ENCODE measurements at places on chromosomes 2 and 18.

DNA sequence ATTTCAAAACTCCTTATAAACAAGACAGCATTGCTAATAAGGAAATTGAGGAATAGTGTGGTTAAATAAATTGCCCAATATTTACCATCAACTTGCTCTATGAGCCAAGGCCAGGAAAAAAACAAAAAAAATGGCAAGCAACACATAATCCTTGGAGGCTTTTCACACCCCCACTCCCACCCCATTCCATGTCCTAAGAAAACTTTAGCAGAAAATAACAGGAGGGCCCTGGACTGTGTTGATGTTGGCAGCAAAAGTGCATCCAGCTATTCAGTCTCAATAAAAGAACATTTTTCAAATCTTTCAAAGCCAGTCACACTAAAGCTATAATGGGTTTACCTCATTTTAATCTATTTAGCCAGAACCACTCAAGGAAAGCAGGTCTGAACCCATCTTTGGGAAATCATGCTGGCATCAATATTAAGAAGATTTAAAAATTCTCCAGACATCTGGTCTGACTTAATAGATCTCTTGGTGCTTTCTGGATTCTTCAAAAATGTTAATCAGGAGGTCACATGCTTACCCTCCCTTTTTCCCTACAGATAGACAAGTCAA, 34.6 kb upstream of the STK17B start:
- DNase-seq, result no peak

DNA sequence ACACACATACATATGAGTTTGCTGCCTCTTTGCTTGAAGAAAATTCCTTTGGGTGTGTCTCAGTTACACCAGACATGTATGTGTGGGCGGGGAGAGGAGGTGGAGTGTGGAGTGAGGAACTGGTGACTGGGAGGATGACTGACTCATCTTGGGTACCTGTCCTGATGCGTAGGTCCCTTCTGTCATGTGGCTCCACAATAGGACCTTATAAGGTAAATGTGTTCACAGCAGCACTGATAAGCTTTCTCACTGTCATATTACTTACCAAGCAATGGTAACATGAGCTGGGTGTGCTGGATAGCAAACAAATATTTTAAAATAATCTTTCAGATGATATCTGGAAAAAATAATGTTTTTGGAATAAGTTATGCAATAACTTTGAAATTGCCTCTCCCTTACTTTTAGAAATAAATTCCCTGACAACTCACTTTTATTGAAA, 45.1 kb downstream of the SLC9A2 start:
- no peak for DNase-seq

DNA sequence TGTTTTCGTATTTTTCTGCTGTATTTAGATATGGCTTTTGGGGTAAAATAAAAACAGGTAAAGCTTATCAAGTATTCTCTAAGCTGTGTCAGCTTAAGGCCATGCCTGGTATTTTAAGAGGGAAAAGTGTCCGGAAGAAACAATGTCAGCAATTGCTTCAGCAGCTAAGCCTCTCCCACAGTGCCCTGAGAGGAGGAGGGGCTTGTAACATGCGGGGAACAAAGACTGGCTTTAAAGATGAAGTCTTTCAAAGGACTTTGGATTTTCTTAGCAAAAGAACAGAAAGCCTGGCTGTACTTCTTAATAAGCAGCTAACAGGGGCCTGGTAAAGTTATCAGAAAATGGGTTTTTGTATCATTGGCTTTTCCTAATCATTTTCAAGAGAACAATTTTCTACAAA, 102.8 kb downstream of the PXDN start:
- no peak for DNase-seq

GRCh38 chr18:46716827-46717226, 40.0 kb downstream of the ST8SIA5 start:
- DNase-seq, result no peak

GRCh38 chr2:94870440-94871225, 597 bp upstream of the TEKT4 start:
- no peak for DNase-seq

DNA sequence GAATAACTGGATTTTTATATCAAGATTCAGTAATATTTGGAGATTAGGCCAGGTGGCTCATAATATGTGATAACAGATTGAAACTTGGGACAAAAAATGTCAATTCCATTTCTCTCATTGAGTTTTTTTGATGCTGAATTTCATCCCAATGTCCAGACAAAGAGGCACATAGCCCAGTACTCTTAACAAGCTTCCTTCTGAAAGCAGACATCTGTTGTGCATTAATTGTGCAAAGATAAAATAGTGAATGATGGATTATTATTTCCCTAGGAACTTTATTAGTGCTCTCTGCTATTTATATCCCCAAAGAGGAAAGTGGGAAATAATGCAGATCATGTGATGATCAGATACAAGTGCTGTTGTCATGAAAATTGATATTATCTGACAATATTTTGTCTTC, 234.1 kb downstream of the CCDC102B start:
- no peak for DNase-seq

DNA sequence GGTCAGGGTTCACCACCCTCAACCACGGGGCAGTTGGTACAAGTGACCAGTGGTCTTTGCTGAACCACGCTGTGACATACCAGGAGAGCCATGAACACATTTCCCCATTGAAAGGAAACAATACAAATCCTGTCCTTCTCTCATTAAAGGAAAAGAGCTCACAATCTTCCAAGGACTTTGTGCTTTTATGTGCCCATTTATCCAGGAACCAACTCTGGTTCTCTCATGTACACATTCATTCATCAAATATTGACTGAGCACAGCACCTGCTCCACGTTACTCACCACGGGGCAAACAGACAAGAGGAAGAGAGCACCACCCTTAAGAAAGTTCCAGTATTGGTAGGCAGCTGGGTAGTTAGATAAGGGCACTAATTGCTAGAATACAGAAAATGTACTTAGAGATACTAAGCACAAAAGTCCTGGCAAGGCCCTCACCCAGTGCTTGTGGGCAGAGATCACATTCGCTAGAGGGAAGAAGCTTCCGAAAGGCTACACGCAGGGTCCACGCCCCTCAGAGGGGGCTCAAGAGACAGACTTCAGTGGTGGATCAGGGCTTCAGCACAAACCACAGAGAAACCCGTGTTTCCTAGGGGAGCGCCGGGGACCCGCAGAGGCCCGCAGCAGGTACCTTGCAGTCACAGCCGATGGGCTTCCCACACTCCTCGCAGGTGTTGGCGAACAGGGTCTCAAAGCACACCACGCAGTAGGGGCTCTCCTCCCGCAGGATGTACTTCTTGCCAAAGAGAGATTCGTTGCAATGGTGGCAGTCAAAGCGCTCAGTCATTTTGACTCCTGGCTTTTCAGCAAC, 12.9 kb downstream of the FHL2 start:
- no peak for DNase-seq

GRCh38 chr2:65357095-65357958, 75.1 kb downstream of the SPRED2 start:
- DNase-seq, result no peak

- DNase-seq, result no peak
Measured at GRCh38 chr2:152468899-152469692, 134.1 kb downstream of the FMNL2 start.

GRCh38 chr2:42581257-42581656, 12.8 kb downstream of the MTA3 start:
- no peak for DNase-seq

- DNase-seq, result no peak
Measured at GRCh38 chr18:13435586-13436333, 217.2 kb downstream of the LDLRAD4 start.

GRCh38 chr2:169709981-169710380, 15.7 kb downstream of the PHOSPHO2 start:
- DNase-seq, result no peak

DNA sequence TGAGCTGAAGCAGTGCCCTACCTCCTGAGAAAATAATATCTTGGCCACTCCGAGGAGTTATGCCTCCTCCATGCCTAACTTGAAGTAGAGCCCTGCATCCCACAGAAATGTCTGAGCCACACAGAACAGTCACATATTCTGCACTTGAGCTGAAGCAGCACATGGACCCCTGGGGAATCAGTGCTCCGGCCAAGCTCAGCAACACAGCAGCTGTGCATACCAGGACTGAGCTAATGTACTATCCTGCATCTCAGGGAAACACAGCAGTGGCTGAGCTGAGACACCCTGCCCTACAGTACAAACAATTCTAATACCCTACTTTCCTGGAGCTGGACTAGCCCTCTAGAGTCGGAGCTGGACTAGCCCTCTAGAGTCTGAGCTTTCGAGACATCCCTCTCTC, 166.9 kb downstream of the ZNF516 start:
- no peak for DNase-seq

- no peak for DNase-seq
Measured at GRCh38 chr2:172726172-172726735, 9.4 kb upstream of the RAPGEF4 start.

DNA sequence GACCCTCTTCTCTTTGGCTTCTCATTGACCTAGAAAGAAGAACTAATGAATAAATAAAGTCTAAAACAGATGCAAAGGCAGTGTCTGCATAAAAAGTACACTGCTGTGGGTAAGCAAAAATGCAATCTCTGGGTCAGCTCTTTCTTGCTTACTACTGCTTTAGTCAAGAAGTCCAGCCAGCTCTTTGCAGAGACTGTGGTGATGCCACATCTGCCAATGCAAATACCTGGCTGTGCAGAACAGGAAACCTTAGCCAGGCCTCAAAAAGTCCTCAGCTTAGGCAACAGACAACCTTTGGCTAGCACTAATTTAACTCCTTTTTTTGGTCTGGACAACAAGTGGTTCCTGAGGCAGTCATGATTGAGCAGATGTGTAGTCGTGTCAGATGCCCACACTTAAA, 73.6 kb upstream of the RND3 start:
- DNase-seq, result no peak

DNA sequence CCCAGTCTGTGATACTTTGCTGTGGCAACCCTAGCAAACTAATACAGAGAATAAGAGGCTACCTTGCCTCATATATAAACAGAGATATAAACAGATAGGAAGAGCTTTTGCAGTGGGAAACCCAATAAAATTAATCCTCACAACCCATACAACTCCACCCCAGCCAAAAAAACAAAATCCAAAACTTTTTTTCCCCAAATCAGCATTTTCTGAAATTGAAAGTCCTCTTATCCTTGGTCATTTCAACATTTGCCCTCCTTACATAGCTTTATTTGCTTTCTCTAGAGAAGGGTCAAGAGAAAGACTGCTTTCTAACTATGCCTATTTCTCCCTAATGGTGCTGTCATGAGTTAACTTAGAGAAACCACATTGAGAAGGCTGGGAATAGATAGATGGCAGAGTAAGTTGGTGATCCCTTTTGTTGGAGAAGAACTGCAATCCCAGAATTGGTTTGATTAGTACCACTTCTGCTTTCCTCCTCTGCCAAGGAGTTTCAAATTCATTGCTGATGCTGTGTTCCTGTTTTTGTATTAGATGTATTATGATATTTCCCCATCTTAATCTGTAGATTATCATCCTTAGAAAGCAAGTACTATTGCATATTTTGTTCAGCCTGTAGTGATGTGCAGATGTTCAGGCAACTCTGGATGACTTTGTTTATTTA, 76.5 kb upstream of the B3GNT2 start:
- no peak for DNase-seq

- no peak for DNase-seq
Measured at GRCh38 chr2:197077336-197077735, 150.8 kb upstream of the PGAP1 start.

GRCh38 chr2:123258877-123259539, 766.1 kb upstream of the CNTNAP5 start:
- DNase-seq, result no peak

DNA sequence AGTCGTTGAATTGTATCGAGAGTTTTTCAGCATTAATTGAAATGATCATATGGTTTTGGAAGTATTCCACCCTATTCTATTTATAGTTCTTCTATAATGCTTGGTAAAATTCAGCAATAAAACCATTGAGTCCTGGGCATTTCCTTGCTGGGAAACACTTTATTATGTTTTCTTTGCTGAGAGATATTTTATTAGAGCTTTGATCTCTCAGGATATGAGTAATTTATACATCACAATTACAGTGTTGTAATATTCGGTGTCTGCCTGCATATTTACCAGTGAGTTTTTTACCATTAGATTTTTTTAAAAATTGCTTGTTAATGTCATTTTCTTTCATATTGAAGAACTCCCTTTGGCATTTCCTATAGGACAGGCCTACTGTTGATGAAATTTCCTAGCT, 402.7 kb upstream of the FSIP2 start:
- no peak for DNase-seq

- DNase-seq, result no peak
Measured at GRCh38 chr18:74155276-74155675, 7.0 kb downstream of the TIMM21 start.

DNA sequence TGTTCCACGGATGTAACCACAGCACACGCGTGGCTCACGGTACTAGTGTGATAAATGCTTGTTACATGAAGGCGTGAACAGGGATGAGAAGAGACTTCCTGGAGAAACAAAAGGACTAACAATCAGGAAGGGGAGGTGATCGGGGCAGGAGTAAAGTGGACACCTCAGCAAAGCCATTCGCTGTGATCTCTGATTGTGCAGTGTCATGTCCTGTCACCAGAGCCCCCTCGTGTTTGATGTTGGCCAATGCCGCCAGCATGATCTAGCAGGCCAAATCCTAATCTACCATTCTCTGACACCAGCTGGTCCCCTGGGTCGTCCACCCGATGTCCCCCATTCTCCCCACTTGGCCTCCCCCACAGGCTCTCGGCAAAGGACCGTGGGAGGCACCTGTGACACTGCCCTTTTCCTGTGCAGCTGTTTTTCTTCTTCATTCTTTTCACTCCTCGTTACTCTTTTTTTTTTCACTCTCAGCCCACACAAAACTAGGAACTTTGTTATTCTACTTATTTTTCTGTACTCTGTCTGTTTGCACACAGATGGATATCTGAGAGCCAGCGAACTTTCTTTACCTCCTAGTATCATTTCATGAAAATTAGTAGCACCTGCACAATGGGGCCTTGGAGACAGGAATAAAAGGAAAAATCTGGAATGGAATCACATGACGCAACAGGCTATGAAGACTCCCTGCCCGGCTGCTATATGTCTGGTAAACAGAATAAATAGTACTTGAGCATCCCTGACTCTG, 146.8 kb downstream of the TGIF1 start:
- no peak for DNase-seq

- no peak for DNase-seq
Measured at GRCh38 chr2:45280794-45281193, 271.5 kb upstream of the SIX2 start.

GRCh38 chr18:28147674-28148171, 29.2 kb downstream of the CDH2 start:
- no peak for DNase-seq

GRCh38 chr18:13302040-13302439, 83.5 kb downstream of the LDLRAD4 start:
- no peak for DNase-seq

DNA sequence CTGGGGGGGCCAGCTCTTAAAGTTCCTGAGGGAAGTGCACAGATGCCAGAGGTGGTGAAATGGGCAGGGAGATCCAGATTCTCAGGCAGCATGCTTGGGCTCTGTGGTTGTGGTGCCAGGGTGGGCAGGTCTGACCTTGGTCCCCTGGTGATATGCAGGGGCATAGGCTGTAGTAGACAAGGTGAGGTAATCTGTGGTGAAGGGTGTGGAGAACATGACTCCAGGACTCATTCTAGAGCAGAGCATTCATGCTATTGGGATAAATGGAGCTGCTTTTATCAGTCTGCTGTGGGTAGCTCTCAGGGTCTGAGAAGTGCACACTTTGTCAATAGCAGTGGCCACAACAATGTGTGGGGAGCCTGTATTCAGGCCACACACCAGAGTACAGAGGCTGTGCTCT, 16.9 kb downstream of the ACVR1C start:
- DNase-seq, result no peak

GRCh38 chr18:45874491-45875184, 49.2 kb downstream of the SIGLEC15 start:
- peak; percentile 27 for DNase-seq

Data from T follicular helper cell (primary cell).